ENCODE measurements at places on chromosomes 16 and 17. TPM values are rescaled to one million over a fixed set of nuclear protein-coding genes. Genes with fewer than 3 reads are reported as not detected.

- no peaks in the 10 kb centered on the region for H3K4me1 ChIP-seq
- H3K27ac ChIP-seq: no peak overlapping the region
- no peaks in the 10 kb centered on the region for H3K27me3 ChIP-seq
Measured at GRCh38 chr17:57915544-57915943, 39.7 kb downstream of the CUEDC1 start.

The VAT1L gene
- total RNA-seq: not detected

GRCh38 chr17:49494986-49495841, at the start of gene NGFR:
Gene NGFR, plus strand, starts transcription at chr17:49495293. Its CDS starts 125 bp downstream, at chr17:49495418.
- peak; percentile 61 for DNase-seq
- peaks cover 28% of the 10 kb centered on the region for H3K4me1 ChIP-seq
- H3K27me3 ChIP-seq: peaks cover 42% of the 10 kb centered on the region
- peak within 1 kb of the TSS; percentile 89 for H3K4me3 ChIP-seq

The GRB7 gene
- total RNA-seq: not detected

DNA sequence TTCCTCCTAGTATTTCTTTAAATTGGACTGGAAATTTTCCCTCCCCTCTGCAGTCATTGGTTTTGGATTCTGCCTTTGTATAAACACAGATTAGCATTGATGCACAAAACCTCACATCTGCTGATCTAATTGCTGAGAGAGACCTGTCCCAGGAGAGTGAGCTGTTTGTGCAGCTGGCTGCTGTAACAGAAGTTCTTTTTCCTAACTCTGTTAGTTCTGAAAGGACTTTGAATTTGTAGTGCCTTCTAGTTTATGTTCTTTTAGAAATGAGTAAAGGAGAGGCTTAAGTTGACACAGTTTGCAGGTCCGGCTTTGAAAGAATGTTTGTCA, 45.2 kb upstream of the KPNB1 start:
- no peak for DNase-seq
- no peak overlapping the region for H3K27ac ChIP-seq
- no peaks in the 10 kb centered on the region for H3K4me1 ChIP-seq
- peaks cover 6% of the 10 kb centered on the region for H3K36me3 ChIP-seq

DNA sequence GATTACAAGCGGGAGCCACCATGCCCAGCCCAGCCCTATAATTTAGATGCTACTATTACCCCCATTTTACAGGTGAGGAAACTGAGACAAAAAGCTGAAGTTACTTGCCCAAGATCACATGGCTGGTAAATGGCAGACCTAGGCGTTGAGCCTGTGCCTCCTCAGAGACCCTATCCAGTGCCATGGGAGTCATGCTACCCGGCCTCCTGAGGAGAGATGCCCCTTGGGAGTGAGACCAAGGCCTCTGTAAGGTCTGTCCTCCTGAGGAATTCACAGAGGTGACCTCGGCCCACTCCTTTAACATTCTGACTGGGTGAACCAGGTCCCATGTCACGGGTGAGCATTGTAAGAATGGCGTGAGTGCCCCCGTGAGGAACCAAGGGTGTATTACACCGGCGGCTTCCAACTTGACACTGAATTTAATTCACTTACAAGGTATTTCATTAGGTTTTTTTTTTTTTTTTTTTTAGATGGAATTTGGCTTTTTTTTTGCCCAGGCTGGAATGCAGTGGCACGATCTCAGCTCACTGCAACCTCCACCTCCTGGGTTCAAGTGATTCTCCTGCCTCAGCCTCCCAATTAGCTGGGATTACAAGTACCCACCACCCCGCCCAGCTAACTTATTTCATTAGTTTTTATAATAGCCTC, 95.7 kb downstream of the ABCC6 start:
- H3K4me3 ChIP-seq: no peak overlapping the region
- peaks cover 2% of the 10 kb centered on the region for H3K4me1 ChIP-seq
- peak overlapping the region; percentile 19 for H3K27ac ChIP-seq
- H3K27me3 ChIP-seq: no peaks in the 10 kb centered on the region
- peak; percentile 81 for DNase-seq

DNA sequence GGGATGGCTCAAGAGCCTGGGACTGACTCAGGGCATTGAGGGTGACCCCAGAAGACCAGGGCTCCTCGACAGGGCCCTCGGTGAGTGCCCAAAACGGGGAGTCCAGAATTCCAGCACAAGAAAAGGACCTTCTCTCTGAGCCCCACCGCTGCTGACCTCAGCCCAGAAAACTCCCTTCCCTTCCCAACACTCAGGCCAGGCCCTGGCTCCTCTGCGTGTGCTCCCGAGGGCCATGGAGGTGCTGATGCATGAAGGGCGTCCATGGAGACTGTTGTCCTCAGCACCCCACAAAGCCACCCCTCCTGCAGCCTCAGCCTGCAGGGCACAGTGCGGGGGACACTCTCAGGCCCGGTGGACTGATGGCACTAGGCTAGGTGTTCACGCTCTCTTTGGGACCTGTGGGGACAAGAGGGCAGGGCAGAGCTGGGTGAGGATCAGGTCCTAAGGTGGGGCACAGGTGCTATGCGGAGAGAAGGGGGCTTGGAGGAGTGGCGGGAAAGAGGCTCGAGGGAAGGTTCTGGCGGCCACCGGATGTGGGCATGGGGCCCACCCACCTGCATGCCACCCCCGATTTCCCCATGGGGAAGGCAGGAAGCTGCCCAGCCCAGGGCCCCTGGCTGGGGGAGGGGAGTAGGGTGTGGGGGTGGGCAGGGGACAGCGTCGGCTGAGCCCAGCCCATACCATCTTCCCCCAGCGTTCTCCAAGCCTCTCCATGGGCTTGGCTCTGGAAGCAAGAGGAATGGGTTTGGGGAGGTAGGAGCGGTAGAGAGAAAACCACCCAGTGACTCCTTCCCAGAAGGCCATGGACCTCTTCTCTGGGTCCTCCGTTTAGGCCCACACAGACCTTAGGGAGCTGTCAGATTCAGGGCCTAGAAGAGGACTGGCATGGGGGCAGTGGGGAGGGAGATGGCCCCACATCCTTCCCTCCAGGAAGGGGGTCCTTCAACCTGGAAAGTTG, 4.5 kb upstream of the TSPOAP1 start:
- peaks cover 70% of the 10 kb centered on the region for H3K4me1 ChIP-seq
- peaks cover 23% of the 10 kb centered on the region for H3K36me3 ChIP-seq

GRCh38 chr16:11914210-11915113, 1.3 kb downstream of the GSPT1 start:
- H3K27ac ChIP-seq: peak overlapping the region; percentile 96
- H3K4me1 ChIP-seq: peaks cover 43% of the 10 kb centered on the region
- no peaks in the 10 kb centered on the region for H3K27me3 ChIP-seq
- peak; percentile 30 for DNase-seq

DNA sequence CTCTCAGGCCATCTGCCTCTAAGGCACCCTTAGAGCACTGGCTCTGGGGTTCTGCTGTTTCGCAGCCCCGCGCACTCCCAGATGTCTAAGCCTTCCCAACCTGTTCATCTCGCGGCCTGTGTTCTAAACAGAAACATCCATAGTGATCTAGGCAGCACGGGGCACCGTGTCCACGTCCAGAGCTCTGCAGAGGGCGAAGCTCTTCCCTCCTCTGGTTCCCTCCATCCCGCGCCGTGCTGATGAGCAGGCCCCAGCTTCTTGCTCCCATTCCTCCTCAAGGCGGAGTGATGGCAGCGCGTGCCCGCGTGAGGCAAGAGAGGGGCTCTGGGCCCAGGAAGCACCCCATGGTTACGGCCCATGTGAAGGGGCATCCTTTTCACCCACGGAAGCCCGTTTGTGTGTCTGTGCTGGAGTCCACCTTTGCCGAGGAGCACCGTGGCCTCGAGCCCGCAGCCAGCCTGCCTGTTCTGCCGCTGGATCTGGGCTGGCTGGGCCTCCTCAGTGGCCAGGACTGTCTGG, 3.6 kb downstream of the SPIRE2 start:
- DNase-seq: no peak
- H3K4me1 ChIP-seq: peaks cover 11% of the 10 kb centered on the region
- H3K4me3 ChIP-seq: no peak overlapping the region

DNA sequence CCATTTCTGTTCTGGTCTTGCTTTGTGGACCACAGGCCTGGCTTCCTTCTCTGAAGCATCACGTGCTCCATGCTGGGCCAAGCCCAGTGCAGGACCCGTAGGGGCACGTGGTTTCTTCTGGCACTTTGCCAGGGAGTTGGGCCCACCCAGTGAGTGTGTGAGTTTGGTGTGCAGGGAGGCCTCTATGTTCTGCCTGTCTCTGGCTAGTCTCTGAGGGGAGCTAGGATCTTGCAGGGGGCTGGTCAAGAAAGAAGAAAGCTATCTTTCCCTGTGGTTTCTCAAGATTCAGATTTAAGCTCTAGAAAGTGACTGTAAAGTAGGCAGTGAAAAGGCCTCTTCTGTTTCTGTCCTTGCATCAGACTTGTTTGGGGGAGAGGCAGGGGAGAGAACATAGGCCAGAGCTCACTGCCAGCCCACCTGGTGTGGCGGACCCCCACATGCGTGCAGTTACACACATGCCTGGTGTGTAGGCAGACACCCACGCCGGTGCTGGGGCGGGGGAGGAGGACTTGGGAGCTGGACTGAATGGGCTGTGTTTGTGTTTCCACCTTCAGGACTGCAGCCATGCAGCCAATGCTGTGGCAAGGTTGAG, 11.8 kb downstream of the LASP1 start:
- peaks cover 9% of the 10 kb centered on the region for H3K36me3 ChIP-seq
- no peak for DNase-seq
- H3K4me1 ChIP-seq: peaks cover 91% of the 10 kb centered on the region
- H3K27me3 ChIP-seq: no peaks in the 10 kb centered on the region
- peak overlapping the region; percentile 70 for H3K4me3 ChIP-seq
- H3K27ac ChIP-seq: peak overlapping the region; percentile 89

- DNase-seq: no peak
- H3K36me3 ChIP-seq: no peaks in the 10 kb centered on the region
- no peaks in the 10 kb centered on the region for H3K4me1 ChIP-seq
Measured at GRCh38 chr16:64158941-64159588, 962.8 kb downstream of the CDH11 start.

The SLC4A1 gene
- total RNA-seq: not detected

GRCh38 chr17:65515959-65516948, 45.2 kb downstream of the AXIN2 start:
- H3K4me1 ChIP-seq: peaks cover 5% of the 10 kb centered on the region
- peaks cover 2% of the 10 kb centered on the region for H3K27me3 ChIP-seq
- no peak for DNase-seq

- DNase-seq: no peak
- no peak overlapping the region for H3K27ac ChIP-seq
- H3K36me3 ChIP-seq: no peaks in the 10 kb centered on the region
Measured at GRCh38 chr16:65808790-65809189, 557.7 kb upstream of the CDH5 start.

DNA sequence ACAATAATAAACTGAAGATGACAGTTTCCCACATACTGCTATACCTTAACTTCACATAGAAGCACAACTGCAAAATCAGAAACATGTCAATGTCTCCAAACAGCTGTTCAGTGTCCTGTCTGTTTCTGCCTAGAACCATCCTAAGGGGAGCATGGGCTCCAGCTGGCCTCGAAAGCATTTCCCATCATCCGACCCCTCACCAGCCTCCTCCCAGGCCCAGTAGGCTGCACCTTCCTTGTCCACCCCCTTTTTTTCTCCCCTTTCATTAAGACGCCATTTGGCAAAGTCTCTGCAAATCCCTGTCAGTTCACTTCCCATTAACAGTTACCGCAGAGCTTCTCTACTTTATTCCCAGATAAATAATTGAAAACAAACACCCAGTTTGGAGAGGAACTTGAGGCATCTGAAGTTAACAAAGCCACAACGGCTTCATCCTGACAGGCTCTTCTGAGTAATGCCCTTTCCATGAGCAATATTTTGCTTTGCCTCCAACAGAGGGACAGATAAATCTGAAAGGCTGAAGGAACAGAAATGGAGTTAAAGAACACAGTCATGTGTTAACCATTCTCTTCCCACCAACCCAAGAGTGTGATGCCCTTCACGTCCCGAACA, 65.3 kb downstream of the SLC39A11 start:
- H3K27me3 ChIP-seq: no peaks in the 10 kb centered on the region
- no peak overlapping the region for H3K4me3 ChIP-seq
- no peak overlapping the region for H3K27ac ChIP-seq
- no peak for DNase-seq
- peaks cover 11% of the 10 kb centered on the region for H3K36me3 ChIP-seq

The CDR2L gene
- total RNA-seq: 0.10 TPM

The TNFRSF12A gene
- total RNA-seq: 0.57 TPM

GRCh38 chr16:64459402-64459801, 662.5 kb downstream of the CDH11 start:
- H3K4me3 ChIP-seq: no peak overlapping the region
- no peaks in the 10 kb centered on the region for H3K4me1 ChIP-seq
- no peaks in the 10 kb centered on the region for H3K27me3 ChIP-seq
- no peak for DNase-seq

DNA sequence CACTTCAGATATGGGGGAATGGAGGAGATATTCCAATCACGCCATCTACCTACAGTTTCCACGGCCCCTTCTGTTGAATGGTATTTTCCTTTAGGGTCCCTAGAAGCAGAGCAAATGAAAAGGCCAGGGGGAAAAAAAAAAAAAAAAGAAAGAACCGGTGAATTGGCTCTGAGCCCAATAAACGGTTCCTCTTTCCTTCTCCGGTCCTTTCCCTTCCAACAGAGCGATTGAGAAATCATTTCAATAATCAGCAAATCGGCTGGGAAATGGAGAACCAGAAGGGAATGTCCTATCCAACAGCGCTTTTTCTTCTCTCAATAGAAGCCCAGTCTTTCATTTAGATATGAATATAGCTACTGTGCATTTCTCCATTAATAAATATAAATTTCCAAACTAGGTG, 26.8 kb upstream of the HOXB13 start:
- no peaks in the 10 kb centered on the region for H3K36me3 ChIP-seq
- H3K4me3 ChIP-seq: no peak overlapping the region
- DNase-seq: no peak
- peaks cover 82% of the 10 kb centered on the region for H3K27me3 ChIP-seq

DNA sequence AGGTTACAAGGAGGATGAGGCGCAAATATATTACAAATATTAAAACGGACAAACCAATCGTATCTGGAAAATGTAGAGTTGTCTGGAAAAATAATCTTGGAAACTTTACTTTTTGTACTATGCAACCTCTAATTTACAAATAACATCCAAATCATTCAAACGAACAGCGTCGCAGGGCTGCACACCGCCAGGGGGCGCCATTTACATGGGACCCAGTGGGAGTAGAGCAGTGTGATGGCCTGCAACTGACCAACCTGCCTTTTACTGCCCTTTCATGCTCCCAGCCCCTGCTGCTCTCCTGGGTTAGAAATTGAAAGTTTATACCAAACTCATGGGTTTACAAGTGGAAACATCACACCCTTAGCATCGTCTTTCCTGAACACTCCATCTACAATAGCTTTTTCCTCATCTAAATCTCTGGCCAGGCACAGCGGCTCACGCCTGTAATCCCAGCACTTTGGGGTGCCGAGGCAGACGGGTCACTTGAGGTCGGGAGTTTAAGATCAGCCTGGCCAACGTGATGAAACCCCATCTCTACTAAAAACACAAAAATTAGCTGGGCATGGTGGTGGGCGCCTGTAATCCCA, 10.0 kb downstream of the PITPNC1 start:
- DNase-seq: no peak
- peaks cover 82% of the 10 kb centered on the region for H3K4me1 ChIP-seq
- no peaks in the 10 kb centered on the region for H3K27me3 ChIP-seq
- H3K36me3 ChIP-seq: no peaks in the 10 kb centered on the region
- H3K4me3 ChIP-seq: peak overlapping the region; percentile 18
- H3K27ac ChIP-seq: peak overlapping the region; percentile 91

Measured in naive thymus-derived CD8-positive, alpha-beta T cell (primary cell).